ENCODE measurements at places on chromosomes 5 and 9.

DNA sequence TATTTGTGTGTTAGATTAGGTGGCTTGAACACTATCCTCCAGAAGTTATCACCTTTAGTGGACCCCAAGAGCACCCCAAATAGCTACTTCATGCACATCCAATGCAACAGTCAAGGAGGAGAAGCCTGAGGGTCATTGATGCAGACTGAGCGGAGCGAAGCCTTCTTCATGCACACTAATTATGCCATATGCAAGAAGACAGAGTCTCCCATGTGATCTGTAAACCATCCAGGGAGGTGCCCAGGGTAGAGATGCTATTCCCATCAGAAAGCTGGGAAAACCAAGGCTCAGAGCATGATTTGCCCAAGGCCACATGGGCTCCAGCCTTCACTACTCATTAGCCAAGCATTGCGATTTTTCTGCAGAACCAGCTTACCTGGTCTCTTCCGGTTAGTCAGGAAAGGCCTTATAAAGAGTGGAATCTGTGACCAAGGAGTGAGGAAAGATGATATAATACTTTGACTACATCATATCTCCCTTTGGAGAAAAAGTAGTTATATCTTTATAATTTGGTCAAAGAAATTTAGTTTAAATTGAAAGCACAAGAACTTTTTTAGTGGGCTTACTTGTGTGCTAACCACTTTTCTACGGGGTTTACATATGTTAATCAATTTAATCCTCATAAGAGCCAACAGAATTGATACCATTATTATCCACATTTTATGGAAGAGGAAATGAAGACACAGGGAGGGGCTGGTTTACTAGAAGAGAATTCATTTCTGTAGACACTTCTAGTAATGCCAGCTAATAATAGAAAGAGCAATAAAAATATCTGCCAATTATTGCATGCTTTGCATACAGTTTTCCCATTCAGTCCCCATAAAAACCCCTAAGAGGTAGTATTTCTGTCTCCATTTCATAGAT, 220.0 kb downstream of the ESM1 start:
- no peak for DNase-seq

- no peak for DNase-seq
Observed at GRCh38 chr5:132396589-132397031, 27.1 kb downstream of the SLC22A5 start.

DNA sequence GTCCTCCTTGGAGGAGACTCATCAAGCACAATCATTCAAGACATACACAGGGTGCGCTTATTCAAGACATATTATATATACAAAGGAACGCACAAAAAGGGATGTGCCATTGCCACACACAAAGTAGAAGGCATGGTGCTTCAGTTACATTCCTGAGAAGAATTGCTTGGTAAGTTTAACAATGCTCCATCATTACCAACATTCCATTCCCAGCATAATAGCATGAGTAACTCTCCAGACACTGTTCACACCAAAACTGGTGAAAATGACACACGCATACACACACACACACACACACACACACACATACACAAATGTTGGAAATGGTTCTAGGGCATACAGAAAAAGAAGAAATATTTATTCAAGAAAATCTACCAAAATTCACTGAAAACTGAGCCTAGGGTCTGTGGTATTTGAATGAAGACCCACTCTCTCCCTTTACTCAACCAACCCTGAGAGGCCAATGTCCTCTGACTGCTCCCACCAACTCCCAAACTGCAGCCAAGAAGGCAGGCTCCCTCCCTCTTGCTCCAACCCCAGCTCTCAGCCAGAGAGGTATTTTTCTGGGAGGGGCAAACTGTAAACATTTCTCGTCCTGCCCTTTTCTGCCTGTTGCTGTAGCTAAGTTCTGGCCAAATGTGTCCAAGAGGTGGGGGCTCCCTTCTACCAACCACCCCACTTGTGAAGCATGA, 19.9 kb downstream of the UGT3A1 start:
- DNase-seq, result no peak

- no peak for DNase-seq
Observed at GRCh38 chr9:114856215-114856941, 50.5 kb upstream of the TNFSF15 start.

GRCh38 chr9:90927496-90927895, 125.9 kb downstream of the SYK start:
- no peak for DNase-seq

Data from HEK293T (cell line).